GM12878 (cell line): ENCODE measurements at places on chromosomes 5 and 9.
A peak's percentile ranks its signal among the peaks of the same experiment; 100 is the strongest.

- H3K27me3 ChIP-seq, result no peaks in the 10 kb centered on the region
- DNase-seq, result no peak
- H3K27ac ChIP-seq, result no peak overlapping the region; the same call in 1 of the 2 replicates
- H3K4me3 ChIP-seq, result no peak overlapping the region
These were observed 117.0 kb downstream of the PCSK1 start for GRCh38 chr5:96316017-96316416.

GRCh38 chr9:129436751-129437625, 183.9 kb downstream of the C9orf50 start:
- H3K4me3 ChIP-seq, result no peak overlapping the region
- H3K4me1 ChIP-seq, result no peaks in the 10 kb centered on the region
- DNase-seq, result no peak
- peaks cover 15% of the 10 kb centered on the region for H3K27me3 ChIP-seq
- no peak overlapping the region for H3K27ac ChIP-seq

- H3K4me1 ChIP-seq, result no peaks in the 10 kb centered on the region
- H3K36me3 ChIP-seq, result peaks cover 28% of the 10 kb centered on the region
These were observed 40.9 kb upstream of the SUSD3 start for GRCh38 chr9:93017621-93018020.

GRCh38 chr5:6682239-6682638, 31.0 kb upstream of the TENT4A start:
- no peaks in the 10 kb centered on the region for H3K4me1 ChIP-seq
- no peak overlapping the region for H3K27ac ChIP-seq
- no peak overlapping the region for H3K4me3 ChIP-seq
- no peaks in the 10 kb centered on the region for H3K36me3 ChIP-seq
- DNase-seq, result no peak

DNA sequence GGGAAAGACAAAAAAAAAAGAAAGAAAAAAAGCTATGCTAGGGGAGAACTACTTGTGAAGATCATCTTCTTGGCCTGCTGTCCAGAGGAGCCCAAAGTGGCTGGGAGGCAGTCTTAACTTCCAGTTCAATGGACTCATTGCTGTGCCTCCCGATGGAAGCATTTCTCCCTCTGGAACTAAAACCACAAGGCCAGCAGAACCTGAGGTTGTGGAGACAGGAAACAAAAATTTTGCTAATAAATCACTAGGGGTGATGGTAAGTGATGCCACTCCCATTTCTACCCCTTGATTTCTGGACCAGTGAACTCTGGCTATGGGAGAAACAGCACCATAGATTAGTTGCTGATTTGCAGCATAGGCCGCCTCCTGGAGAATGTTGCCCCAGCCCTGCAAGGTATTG, 123.4 kb upstream of the NFIL3 start:
- H3K36me3 ChIP-seq, result no peaks in the 10 kb centered on the region
- H3K4me1 ChIP-seq, result no peaks in the 10 kb centered on the region
- no peak for DNase-seq
- H3K27ac ChIP-seq, result no peak overlapping the region
- H3K4me3 ChIP-seq, result no peak overlapping the region

- H3K4me1 ChIP-seq, result no peaks in the 10 kb centered on the region
- H3K27ac ChIP-seq, result no peak overlapping the region
- DNase-seq, result no peak
- no peaks in the 10 kb centered on the region; the same call in 1 of the 2 replicates for H3K27me3 ChIP-seq
- no peak overlapping the region for H3K4me3 ChIP-seq
- H3K36me3 ChIP-seq, result no peaks in the 10 kb centered on the region
These were observed 48.5 kb downstream of the MFAP3 start for GRCh38 chr5:154087260-154087659.

DNA sequence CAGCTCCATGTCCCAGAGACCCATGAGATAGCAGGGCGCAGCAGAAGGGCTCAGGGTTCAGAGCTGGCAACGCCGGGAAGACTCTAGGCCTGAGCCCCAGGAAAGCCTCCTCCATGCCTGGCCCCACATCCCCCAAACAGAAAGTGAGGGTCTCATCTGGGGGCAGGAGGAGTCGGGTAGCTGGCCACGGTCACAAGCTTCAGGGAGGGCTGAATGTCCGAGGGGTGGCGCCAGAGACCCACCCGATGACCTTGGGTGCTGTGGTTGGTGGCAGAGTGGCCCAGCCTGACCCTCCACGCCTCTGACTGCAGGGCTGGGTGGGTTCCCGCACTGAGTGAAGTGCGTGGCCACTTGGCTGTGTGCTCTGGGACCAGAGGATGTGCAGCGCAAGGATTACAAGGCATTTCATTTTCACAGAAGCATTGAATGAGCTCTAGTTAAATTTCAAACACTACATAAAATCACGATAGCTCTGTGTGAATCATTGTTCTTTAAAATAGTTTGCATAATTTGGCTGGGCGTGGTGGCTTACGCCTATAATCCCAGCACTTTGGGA, 3.0 kb downstream of the C8G start:
- H3K4me3 ChIP-seq, result no peak overlapping the region
- peaks cover 10% of the 10 kb centered on the region for H3K4me1 ChIP-seq
- H3K36me3 ChIP-seq, result no peaks in the 10 kb centered on the region

DNA sequence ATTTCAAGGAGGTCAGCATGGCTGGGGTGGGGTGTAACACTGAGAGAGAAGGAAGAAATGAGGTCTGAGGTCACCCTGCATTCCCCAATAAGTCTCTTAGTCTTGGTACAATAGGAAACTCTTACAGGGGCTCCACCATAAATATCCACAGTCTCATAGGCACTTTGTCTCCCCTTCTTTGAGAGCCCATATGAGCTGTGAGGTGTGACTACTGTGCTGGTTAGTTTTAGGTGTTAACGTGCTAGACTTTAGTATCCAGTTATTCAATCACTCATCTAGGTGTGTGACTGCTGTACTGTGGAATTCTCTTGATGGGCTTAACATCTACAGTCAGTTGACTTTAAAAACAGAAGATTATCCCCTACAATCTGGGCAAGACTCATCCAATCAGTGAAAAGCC, 378.1 kb upstream of the RFX3 start:
- no peaks in the 10 kb centered on the region for H3K36me3 ChIP-seq
- H3K27ac ChIP-seq, result no peak overlapping the region
- no peaks in the 10 kb centered on the region for H3K27me3 ChIP-seq

GRCh38 chr5:100690036-100690560, 154.9 kb downstream of the FAM174A start:
- no peak for DNase-seq
- H3K27me3 ChIP-seq, result no peaks in the 10 kb centered on the region
- H3K4me1 ChIP-seq, result no peaks in the 10 kb centered on the region
- H3K27ac ChIP-seq, result no peak overlapping the region
- no peak overlapping the region for H3K4me3 ChIP-seq

- peak overlapping the region; percentile 66 for H3K4me3 ChIP-seq
- H3K27ac ChIP-seq, result peak overlapping the region; percentile 59
- H3K27me3 ChIP-seq, result no peaks in the 10 kb centered on the region
- DNase-seq, result no peak
- H3K36me3 ChIP-seq, result no peaks in the 10 kb centered on the region
- H3K4me1 ChIP-seq, result peaks cover 20% of the 10 kb centered on the region
These were observed 440 bp downstream of the ANXA2R start for GRCh38 chr5:43039471-43040286.

- peaks cover 6% of the 10 kb centered on the region for H3K27me3 ChIP-seq
- no peak overlapping the region for H3K4me3 ChIP-seq
- no peaks in the 10 kb centered on the region for H3K4me1 ChIP-seq
- H3K27ac ChIP-seq, result no peak overlapping the region
These were observed 1.4 kb downstream of the CHSY3 start for GRCh38 chr5:129905473-129906176.

DNA sequence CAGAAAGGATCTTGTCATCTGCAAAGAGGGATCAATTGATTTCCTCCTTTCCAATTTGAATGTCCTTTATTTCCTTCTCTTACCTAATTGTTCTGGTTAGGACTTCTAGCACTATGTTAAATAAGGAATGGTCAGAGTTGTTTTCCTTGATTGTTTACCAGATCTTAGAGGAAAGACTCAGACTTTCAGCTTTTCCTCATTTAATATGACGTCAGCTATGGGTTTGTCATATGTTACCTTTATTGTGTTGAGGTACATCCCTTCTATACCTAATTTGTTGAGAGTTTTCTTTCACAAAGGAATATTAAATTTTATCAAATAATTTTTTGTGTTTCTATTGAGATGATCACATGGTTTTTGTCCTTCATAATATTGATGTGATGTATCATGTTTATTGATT, 656.5 kb upstream of the GRAMD2B start:
- no peak overlapping the region for H3K27ac ChIP-seq
- no peak for DNase-seq
- H3K36me3 ChIP-seq, result no peaks in the 10 kb centered on the region
- no peaks in the 10 kb centered on the region for H3K4me1 ChIP-seq
- no peak overlapping the region for H3K4me3 ChIP-seq

DNA sequence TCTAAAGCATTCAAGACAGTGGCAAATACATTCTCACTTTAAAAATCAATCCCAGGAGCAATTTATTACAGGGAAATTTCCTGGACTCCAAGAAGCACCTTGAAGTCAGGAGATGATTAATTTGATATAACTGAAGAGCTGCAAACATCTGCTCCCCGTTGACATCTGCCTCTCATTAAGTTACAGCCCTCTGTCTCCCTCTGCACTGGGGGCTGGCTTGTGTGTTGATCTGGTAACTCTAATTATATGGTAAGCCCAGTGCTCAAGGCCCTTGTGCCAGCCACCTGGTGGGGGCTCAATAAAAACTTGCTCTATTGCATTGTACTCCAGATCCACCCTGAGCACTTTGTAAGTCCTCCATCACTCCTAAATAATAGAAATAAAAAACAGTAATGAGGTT, 131.1 kb upstream of the ZNF462 start:
- DNase-seq, result no peak
- H3K27ac ChIP-seq, result no peak overlapping the region
- no peak overlapping the region for H3K4me3 ChIP-seq
- no peaks in the 10 kb centered on the region for H3K27me3 ChIP-seq

- no peak overlapping the region for H3K27ac ChIP-seq
- no peaks in the 10 kb centered on the region for H3K4me1 ChIP-seq
- H3K27me3 ChIP-seq, result no peaks in the 10 kb centered on the region
- H3K4me3 ChIP-seq, result no peak overlapping the region
These were observed 12.9 kb downstream of the SREK1 start for GRCh38 chr5:66157046-66157445.

DNA sequence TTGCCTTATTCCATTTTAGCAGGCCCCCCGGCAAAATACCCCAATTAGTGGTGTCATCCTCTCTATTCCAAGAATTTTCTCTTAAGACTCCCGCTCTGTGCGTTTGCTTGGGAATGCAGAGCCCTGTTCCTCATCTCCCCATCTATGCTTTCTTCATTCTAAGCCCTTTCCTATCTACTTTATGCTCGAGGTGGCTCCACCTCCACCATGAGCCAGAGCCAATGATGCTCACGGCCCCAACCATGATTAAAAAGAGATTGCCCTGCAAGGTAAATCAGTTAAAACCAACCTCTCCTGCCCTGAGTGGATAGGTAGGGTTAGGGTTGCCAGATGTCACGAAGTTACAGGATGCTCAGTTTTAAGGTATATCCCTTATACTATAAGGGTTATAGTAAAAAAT, 677 bp upstream of the TXNDC15 start:
- H3K4me1 ChIP-seq, result peaks cover 18% of the 10 kb centered on the region
- H3K27me3 ChIP-seq, result no peaks in the 10 kb centered on the region
- H3K4me3 ChIP-seq, result peak overlapping the region; percentile 83; the same call in 1 of the 2 replicates
- no peak for DNase-seq
- peak overlapping the region; percentile 88 for H3K27ac ChIP-seq
